ENCODE measurements at places on chromosomes 6 and 20.

- no peak for DNase-seq
Observed at GRCh38 chr6:153328194-153328593, 197.1 kb upstream of the RGS17 start.

DNA sequence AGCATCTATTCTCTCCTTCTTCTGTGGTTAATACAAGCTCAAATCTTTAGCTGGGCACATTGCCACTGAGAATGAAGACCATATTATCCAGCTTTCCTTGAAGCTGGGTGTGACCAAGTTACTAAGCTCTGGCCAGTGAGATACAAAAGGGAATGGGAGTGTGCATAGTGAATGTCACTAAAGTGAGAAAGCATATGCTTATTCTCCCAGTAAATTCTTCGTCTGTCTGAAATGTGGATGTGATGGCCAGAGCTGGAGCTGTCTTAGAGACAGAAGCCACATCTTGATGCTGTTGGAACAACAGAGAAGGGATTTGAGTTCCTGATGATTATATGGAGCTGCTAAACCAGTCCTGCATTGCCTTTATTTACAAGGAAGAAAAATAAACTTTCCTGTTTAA lies 60.1 kb downstream of the SESN1 start:
- DNase-seq, result no peak

- peak; percentile 9 for DNase-seq
Observed at GRCh38 chr6:35569011-35569461, 56.3 kb upstream of the TULP1 start.

GRCh38 chr6:136593748-136594490 lies 43.7 kb upstream of the MAP7 start:
- DNase-seq, result peak; percentile 7
